ENCODE measurements at places on chromosomes 3 and 15.

- no peak for DNase-seq
Observed at GRCh38 chr3:64732576-64732975, 44.8 kb upstream of the ADAMTS9 start.

- no peak for DNase-seq
Observed at GRCh38 chr3:127820826-127821313, 1.4 kb downstream of the MGLL start.

GRCh38 chr15:47997195-47998080 is 123.4 kb upstream of the SLC24A5 start:
- DNase-seq: no peak

DNA sequence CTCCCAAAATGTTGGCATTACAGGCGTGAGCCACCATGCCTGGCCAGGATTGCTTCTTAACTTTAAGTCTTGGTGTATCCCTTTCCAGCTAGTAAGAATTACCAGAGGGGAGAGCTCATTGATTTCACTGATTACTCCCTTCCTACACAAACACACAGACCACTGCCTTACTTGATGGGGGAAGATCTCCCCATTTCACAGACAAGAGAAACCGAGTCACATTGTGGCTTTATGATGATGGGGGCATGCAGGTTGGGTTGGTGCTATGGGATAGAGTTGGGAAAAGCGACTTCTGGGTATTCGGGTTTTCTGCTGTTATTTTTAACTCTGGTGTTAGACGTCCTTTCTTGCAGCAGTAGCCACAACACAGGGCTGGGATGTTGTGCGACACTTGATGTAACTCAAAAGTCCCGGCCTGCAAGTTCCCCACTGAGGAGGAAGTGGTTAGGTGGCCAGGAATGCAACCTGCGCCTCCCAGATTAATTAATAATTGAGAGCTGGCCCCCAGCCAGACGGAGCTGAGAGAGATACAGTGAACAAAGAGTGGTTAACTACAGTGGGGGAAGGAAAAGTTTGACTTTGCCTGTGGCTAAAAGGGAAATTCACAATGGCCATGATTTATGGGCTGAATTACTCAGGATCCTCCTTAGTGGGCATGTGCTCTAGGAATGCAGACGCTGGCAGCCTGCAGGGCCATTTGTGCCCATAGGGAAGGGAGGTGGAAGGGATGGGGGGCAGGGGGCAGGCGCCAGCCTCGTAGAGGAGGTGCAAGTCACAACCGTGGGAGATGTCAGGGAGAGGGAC is 63.6 kb downstream of the SMAD6 start:
- DNase-seq: no peak

GRCh38 chr15:77874063-77874462 is 203.4 kb downstream of the TBC1D2B start:
- no peak for DNase-seq

Data from naive thymus-derived CD4-positive, alpha-beta T cell (primary cell).